T-helper 2 cell treated with Interferon-gamma antibody and Interleukin-4, amounts not matched to agents 100 ng/mL and 5 ng/mL, for 36 hours (primary cell): ENCODE measurements at places on chromosomes 4 and X. TPM values are rescaled to one million over a fixed set of nuclear protein-coding genes. Genes with fewer than 3 reads are reported as not detected.

The MCF2 gene
- 0.23 and 0.34 TPM in 2 replicates for total RNA-seq

The TRAM1L1 gene
- total RNA-seq, result not detected in 2 replicates

The PABPC1L2B gene
- not detected in 2 replicates for total RNA-seq

The JCHAIN gene
- total RNA-seq, result not detected in 2 replicates

The RGN gene
- total RNA-seq, result not detected in 2 replicates

The NKX6-1 gene
- not detected in 2 replicates for total RNA-seq
